A549 treated with CpdA at 1 μM for 4 hours (cell line): ENCODE measurements at places on chromosomes 1 and 21. TPM values are rescaled to one million over a fixed set of nuclear protein-coding genes. Genes with fewer than 3 reads are reported as not detected.

MTARC2 gene
- total RNA-seq, result 7.6 to 14.2 TPM (median 9.5 TPM) in 5 replicates

HS2ST1 gene
- total RNA-seq, result 10.4 to 12.5 TPM (median 11.9 TPM) in 5 replicates

MCL1 gene
- 124 to 148 TPM (median 141 TPM) in 5 replicates for total RNA-seq

NBPF20 gene
- 3.6 to 4.2 TPM (median 3.9 TPM) in 5 replicates for total RNA-seq

ANGPTL1 gene
- not detected in 5 replicates for total RNA-seq

LRRC7 gene
- not detected in 5 replicates for total RNA-seq

ZCCHC17 gene
- total RNA-seq, result 23.7 to 26.8 TPM (median 25.2 TPM) in 5 replicates

LCE1B gene
- total RNA-seq, result not detected in 5 replicates

ADAM30 gene
- not detected in 5 replicates for total RNA-seq

IFI16 gene
- 3.6 to 5.9 TPM (median 4.1 TPM) in 5 replicates for total RNA-seq

MAB21L3 gene
- 0.04 TPM in 1 of 5 replicates, not detected in the others for total RNA-seq

SERPINC1 gene
- total RNA-seq, result 0.13 to 0.15 TPM (median 0.14 TPM) in 3 of 5 replicates, not detected in the others

CELA2A gene
- total RNA-seq, result not detected in 5 replicates

PTAFR gene
- total RNA-seq, result 0.25 to 0.57 TPM (median 0.33 TPM) in 5 replicates

PDZK1 gene
- total RNA-seq, result 0.45 to 1.2 TPM (median 0.86 TPM) in 5 replicates

TM2D1 gene
- 21.6 to 33.9 TPM (median 24.4 TPM) in 5 replicates for total RNA-seq

AVPR1B gene
- total RNA-seq, result not detected in 5 replicates
